Stimulated activated CD4-positive, alpha-beta T cell treated with anti-CD3 and anti-CD28 coated beads, Interleukin-4, amount 100 ng/mL, for 48 hours (primary cell): ENCODE measurements at places on chromosomes 6 and 20.

GRCh38 chr6:35728683-35729678 is 7.9 kb upstream of the ARMC12 start:
- DNase-seq, result no peak

DNA sequence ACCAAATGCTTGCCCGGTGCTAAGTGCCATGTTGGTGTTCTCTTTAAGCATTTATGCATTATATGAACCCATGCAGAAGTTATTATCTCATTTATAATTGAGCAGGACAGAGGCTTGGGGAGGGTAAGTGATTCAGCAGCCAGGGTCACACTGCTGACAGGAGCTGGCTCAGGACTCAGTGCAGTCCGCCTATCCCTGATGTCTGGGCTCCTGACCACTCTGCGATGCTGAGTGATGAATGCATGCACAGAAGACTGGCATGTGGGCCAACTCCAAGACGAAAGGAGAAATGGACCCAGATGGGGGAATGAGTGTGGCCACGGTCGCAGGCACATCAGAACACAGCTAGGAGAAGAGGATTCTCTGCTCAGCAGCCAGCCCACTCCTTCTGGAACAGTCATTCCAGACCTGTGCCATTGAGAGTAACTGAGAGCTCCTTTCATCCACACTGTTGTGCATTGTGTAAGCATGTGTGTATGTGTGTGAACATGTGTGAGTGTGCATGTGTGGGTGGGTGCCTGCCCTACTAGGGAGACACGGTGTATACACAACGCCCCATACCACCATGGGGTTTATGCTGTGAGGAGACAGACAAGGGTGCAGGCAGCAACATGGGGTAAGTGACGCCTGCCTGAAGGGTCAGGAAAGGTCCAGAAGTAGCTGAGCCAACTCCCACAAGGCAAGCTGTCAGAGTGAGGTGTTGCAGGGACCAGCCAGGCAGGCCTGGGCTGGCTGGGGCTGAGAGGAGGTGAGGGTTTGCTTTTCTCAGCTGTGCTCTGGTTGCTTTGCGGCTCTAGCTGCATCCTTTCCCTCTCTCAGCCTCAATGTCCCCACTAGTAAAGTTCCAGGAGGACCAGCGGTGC is 97.8 kb upstream of the PMEPA1 start:
- DNase-seq, result no peak

DNA sequence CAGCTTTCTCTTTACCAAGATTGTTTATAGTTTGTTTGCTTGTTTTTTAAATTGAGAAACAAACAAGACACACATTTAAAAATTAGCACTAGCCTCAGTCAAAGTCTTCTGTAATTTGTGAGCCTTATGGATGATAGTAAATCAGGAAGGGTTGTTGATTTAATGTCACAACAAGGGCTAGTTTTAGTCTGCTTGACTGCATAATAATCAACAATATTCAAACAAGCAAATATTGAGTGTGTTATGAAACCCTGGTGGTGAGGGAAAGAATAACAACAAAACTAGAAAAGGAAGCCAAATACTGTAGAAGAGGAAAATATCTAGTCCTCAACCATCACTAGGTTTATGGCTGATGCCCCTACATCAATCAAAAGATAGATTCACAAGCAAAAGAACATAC is 228.6 kb downstream of the TBC1D7 start:
- DNase-seq, result no peak

GRCh38 chr6:10414756-10415616 is at the start of gene TFAP2A:
TFAP2A (minus strand) TSS chr6:10415074; CDS start chr6:10414991, 83 bp downstream.
- no peak for DNase-seq

- DNase-seq, result no peak
These were observed 35.8 kb upstream of the BHLHE23 start for GRCh38 chr20:63042448-63043071.

- DNase-seq, result no peak
These were observed 59.9 kb downstream of the PLAGL1 start for GRCh38 chr6:143948208-143948607.

- DNase-seq, result no peak
These were observed 15.2 kb upstream of the KCNK15 start for GRCh38 chr20:44730441-44730840.

DNA sequence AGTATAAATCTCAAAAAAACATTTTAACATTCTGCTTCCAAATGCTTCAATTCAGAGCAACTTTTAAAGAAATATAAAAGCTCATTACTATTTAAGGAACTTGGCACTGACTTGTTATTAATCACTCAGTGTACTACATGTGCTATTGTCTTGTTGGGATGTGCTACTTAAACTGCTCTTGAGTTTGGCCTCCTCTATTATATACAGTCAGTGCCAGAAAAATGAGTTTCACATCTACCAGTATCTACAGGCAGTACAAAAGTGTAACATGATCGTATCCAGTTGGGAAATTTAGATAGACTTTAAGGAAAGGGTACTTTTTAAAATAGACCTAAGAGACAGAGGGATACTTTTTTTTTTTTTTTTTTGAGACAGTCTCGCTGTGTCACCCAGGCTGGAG is 627.3 kb upstream of the SLC35B3 start:
- DNase-seq, result no peak

- no peak for DNase-seq
These were observed 19.8 kb downstream of the NEDD9 start for GRCh38 chr6:11212664-11213063.

GRCh38 chr6:154732538-154733182 is 556 bp upstream of the SCAF8 start:
- DNase-seq, result peak; percentile 9

DNA sequence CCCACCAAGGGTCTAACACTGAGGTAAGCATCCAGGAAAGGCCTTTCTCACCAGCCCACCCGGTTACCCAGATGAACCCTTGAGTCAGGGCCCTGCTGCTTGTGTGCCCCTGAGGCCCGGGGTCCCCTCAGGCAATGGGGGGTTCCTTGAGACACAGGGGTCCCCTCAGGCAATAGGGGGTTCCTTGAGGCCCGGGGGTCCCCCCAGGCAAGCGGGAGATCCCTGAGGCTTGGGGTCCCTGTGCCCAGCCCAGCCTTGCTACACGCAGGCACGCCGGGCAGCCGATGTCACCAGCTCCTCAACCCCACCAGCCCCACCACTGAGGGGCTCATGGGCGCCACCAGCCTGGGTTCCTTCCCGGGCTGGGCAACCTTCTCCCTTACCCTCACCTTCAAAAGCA is 247.2 kb downstream of the TTLL2 start:
- DNase-seq, result no peak

DNA sequence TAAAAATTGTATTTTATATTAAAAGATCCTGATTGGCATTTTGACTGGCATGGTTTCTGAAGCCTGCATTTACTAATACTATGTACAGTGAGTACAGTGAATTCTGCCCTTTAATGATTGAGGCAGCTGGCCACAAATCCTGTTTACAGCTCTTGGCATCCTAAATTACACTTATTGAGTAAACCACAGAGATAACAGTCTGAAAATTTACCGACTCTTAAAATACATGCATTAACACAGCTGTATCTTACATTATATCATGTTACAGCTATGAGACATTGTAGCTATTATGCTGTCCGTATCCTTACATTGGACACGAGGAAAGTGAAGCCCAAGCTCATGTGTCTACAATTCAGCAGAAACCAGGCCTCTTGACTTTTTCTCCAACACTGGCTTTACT is 90.8 kb downstream of the FAM83B start:
- DNase-seq, result no peak

GRCh38 chr6:142406131-142406530 is 104.3 kb downstream of the ADGRG6 start:
- DNase-seq, result no peak

DNA sequence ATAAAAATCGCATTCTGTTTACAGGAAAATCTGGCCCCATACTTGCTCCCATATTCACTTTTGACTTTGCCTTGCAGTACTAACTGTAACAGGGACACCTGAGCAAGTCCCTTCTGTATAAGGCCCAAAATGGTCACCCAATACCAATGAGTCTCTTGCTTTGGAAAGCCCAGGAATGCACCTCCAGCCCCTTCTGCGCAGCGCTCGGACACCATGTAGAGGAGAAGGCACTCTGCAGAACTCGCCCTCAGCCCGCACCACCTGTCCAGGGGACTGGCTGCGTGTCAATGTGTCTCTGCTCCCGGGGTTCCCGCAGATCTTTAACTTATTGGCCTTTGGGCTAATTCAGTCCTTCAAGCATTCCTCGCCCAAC is 746 bp upstream of the PRND start:
- no peak for DNase-seq

GRCh38 chr20:29873946-29874345 is 1383.5 kb upstream of the DEFB115 start:
- peak; percentile 24 for DNase-seq

GRCh38 chr6:71529769-71530168 is 241.2 kb downstream of the OGFRL1 start:
- no peak for DNase-seq

DNA sequence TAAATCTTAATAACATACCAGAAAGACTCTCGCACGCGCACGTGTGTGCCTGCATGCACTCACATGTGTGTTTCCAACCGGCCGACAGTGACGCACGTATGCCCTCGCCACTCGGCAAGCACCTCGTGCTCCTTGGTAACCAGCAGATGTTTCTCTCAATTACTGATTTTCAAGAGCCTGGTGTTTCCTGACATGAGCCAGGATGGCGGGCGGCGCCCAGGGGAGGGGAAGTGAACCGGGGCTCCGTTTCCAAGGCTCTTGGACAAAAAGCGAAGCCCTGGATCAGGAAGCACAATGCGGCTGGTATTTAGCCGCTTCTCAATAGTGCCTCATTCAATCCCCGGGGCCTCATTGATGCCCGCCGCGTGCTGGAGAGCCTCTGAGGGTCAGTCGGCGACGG is 37.7 kb downstream of the PMEPA1 start:
- DNase-seq, result no peak

DNA sequence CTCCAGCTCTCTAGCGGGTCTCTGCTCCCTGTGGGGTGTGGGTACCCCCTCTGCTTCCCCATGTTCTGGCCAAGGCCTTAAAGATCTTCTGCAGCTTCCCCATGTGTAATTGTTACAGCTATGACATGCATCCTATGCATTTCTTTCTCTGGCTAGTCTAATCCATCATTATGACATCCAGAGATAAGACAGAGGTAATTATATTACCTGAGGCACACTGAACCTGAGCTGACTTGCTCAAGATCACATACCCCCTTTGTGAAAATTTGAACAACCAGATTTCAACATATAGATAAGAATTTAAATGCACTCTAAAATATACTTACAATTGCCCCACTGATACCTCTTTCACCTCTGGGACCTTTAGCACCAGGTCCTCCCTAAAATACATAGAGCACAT is 102.4 kb downstream of the COL12A1 start:
- DNase-seq, result no peak

DNA sequence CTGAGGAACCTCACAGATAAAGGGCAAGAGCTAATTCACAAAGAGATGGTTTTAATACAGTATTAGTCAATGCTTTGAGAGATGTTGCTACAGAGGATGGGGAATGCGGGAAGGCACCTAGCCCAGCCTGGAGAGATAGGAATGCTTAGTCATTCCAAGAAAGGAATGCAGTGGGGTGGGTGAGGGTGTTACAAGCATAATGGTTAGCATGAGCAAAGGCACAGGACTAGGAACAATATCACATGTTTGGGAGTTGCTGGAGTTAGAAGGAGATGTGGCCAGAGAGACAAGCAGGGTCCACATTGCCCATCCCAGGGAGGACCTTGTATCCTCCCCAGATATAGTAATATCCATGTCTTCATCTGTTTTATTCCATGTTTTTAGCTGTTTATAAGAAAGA is 107.0 kb upstream of the OGFRL1 start:
- no peak for DNase-seq

GRCh38 chr6:84906514-84906913 is 142.1 kb upstream of the TBX18 start:
- no peak for DNase-seq
